Islet precursor cell (in vitro differentiated cells): ENCODE measurements at places on chromosomes 1 and 21.

DNA sequence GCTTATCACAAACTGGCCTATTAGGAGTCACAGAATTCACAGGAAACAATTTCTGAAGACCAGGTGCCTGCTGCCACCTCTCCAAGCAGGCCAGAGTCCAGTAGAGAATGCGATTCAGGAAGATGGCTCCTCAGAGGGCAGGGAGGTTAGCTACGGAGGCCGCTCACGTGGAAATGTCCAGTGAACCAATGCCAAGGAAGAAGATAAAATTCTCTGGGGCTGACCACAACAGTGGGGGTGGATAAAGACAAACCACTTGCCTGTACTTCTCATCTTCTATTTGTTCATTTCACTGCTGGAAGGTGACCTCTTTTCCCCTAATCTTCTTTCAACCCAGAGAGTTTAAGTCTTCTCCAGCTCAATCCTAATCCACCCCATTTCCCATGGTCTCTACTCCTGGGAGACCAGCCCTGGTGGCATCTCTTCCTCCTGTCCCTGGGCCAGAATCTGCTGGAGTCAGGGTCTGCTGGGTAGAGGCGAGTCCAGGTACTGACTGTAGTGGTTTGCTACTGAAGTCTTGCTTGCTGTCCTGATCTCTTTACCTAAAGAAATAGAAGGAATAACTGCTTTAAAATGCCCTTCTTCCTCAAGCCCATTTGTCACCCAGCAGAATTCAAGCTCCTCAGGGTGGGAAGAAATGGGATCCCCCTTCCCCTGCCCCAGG is 3.2 kb downstream of the PSRC1 start:
- DNase-seq, result no peak

DNA sequence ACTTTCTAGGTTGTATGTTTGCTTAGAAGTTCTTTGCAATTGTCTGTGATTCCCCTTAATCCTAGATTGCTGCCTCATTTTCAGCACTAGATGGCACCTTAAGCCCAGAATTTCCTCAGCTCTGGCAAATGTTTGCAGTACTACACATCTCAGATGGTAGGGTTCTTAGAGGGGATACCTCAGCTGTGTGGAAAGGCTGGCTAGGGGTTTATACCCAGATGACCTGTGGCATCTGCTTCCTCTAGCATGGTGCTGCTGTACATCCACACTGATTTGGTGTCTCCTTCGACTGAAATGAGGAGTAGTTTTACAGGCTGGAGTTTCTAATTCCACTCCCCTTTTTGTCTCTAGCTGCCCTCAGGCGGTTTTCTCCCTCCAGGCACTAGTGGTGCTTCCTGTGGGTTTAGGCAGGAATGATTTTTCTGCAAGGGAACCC is 23.5 kb downstream of the ASB17 start:
- DNase-seq, result peak; percentile 65

- peak; percentile 80 for DNase-seq
Observed at GRCh38 chr1:924656-925560, 1.2 kb downstream of the SAMD11 start.

DNA sequence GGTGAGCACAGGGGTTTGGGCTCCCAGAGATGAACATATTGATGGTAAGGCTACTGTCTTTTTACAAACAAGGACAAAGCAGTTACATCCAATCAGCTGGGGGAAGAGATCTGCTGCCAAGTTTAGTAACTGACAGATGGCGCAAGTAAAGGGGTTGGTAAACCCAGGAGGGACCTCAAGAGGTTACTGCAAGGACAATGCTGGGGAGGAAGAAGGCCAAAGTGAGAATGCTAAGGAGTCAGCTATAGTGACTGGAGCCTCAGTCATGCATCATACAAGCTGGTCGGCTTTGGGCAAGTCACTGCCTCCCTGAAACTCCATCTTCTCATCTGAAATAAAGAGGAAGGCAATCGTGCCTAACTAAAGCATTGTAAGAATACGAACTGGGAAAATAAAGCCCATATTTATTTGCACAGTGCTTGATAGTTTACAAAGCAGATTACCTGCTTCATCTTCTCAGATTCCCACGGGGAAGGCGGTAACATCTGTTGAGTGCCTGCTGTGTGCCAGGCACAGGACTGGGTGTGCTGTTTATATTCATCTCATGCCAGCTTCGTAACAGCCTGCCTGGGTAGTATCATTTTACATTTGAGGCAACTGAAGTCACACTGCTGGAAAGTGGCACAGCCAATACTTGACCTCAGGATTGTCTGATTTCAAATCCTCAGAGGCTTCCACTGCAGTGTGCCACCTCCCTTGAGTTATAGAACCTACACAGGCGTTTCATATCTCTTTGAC is 114.8 kb downstream of the BEND5 start:
- DNase-seq, result no peak

DNA sequence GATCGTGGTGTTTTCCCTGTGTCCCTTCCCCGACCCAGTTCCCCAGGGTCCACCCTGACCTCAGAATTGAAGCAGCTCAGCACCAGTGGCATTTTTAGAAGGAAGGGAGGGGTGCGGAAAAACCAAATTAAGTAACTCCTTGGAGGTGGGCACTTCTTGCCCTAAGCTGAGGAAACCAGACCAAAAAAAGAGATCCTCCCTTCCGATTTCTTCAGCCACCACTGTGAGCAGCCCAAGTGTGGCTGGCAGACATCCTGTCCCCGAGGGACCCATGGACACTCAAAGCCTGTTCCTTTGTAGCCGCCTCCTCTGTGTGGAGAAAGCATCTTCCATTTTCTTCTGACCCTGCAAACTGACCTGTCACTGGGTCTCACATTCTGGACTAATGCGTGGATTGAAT is 31.3 kb downstream of the KIRREL1 start:
- DNase-seq, result no peak

DNA sequence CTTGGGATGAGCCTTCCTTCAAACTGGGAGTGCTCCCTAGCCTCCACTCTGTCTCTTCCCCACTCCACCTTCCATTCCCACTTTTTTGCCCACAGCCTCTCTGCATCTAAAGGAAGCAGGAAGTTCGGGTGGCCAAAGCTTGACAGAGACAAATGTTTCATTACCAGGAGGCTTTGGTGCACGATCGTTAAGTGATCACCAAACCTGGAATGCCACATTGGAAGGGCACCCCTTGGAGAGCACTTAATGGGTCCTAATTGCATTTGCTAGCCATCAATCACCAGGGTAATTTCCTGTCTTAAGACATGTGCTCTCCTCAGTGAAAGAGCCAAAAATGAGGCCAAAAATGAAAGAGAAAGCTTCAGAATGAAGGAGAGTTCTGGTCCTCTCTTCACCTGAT is 206.5 kb downstream of the TNR start:
- DNase-seq, result no peak

DNA sequence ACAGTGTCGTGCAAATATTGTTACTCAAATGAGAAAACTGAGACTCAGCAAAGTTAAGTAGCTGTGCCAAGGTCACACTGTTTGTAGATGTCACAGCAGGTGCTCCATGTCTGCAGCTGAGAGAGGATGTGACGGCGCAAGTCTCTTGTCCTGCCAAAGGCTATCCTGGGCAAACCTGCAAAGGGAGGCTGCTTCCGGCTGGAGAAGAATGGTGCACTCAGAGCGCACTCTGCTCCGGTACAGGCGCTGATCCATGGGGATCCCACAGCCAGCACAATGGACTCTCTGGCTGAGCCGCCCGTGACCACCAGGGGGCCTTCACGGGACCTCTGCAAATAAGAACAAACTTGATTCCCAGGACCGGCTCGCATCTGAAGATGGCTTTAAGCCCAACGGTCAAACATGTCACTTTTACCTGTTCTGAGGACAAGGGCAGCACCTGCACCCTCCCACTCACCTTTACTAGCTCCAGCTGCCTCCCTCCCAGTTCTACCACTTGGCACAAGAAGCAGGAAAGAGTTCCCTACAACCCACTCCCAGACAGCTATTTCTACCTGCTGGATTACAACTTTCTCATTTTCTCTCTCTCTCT is 21.9 kb downstream of the RD3 start:
- DNase-seq, result peak; percentile 95

DNA sequence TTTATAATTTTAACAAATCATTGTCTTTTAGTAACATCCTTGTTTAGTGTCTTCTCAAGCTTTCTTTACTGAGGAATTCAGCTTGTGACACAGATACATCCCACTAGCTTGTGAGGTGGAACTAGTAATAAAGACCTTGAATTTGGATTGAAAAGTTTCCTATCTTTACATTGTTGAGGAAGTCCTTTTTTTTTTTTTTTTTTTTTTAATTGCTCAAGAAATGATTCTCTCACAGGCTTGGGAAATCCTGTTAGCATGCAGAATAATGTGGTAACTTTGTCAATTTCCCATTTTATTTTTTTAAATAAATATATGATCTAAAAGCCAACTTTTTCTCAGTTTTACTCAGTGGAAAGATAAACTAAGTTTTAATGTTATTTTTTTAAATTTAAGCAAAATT is 15.8 kb downstream of the DENND2D start:
- DNase-seq, result no peak

GRCh38 chr1:171963762-171964161 is 122.5 kb downstream of the DNM3 start:
- DNase-seq, result no peak

- DNase-seq, result peak; percentile 51
Observed at GRCh38 chr21:38914528-38915293, 109.0 kb downstream of the ETS2 start.

DNA sequence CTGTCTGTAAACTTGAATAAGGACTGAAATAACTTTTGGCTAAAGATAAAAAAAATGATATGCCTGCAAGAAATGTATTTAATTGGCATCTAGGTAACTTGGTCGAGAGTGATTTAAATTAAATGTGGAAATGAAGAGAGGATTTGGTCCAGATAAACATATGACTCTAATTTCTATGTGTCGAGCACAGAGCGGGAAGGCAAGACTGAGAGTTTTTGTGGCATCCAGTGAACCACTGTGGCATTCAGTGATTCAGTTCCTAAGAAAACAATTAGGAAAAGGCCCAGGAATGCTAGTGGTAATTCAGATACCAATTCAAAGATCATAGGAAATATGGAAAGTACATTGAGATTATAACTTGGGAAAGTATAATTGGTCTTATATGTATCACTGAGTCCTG is 39.6 kb downstream of the PDE4B start:
- no peak for DNase-seq

DNA sequence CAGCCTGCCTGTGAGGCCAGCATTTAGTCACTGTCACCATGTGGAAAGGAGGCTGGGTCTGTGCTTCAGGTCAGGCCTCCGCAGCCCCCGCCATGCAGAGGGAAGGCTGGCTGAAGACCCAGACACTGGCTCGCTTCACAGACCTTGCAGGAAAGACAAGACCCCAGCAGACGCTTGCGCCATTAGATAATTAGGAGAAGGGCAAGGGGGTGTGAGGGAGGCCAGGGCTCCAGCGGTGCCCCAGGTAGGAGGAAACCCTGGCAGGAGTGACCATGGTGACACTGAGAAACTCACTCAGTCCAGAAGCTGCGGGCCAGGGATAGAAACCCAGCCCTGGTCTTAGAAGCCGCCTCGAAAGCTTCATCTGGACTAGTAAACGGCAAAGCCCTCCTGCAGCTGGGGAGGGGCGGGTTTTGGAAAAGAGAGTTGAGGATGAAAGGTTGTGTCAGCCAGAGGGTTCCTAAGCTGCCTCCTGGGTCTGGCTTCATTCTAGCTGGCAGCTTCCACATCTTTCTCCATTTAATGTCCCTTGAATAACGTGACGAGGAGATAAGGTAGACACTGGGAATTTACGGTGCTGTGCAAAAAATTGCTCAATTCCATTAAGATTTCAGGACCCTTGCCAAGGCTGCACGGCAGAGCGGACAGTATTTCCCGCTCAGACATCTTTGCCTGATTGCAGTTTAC is 294.1 kb upstream of the VAMP3 start:
- no peak for DNase-seq

- DNase-seq, result no peak
Observed at GRCh38 chr1:164902491-164902890, 343.5 kb downstream of the PBX1 start.

GRCh38 chr1:199862047-199862446 is 165.5 kb upstream of the NR5A2 start:
- peak; percentile 56 for DNase-seq

DNA sequence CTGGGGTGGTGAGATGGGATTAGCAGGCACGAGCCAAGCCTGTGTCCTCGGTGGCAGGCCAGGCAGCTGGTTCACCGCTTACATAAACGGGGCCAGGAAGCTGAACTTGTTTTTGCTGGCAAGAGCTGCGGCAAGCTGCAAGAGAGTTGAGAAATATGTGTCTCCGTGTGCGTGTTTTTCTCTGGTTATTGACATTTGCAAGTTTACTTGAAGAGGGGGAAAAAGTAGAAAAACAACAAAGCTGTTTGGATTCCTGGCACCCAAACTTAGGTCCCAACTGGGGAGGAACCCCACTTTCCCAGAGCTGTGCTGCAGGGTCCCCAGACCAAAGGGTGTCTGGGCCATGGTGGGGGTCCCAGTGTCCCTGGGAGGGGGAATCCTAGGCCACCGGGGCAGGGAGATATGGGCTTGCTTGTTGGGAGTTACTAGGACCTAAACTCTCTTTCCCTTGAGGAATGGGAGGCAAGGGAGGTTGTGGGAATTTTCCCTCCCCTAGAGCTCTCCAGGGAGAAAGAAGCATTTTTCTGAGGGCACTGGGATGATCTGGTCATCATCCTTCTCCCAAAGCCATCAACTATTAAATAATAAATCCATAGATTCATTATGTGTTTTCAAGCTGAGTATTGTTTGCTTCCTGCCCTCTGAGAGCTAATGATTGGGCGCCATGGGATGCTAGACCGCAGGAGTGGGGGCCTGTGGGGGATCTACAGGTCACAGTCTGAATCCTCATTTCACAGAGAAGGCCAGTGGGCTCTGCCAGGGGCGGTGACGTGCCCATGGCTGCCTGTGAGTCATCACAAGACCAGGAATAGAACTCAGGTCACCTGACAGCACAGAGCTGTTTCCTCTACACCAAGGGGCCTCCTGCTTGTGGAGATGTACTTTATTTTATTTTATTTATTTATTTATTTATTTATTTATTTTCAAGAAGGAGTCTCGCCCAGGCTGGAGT is 14.8 kb downstream of the IL6R start:
- DNase-seq, result no peak

DNA sequence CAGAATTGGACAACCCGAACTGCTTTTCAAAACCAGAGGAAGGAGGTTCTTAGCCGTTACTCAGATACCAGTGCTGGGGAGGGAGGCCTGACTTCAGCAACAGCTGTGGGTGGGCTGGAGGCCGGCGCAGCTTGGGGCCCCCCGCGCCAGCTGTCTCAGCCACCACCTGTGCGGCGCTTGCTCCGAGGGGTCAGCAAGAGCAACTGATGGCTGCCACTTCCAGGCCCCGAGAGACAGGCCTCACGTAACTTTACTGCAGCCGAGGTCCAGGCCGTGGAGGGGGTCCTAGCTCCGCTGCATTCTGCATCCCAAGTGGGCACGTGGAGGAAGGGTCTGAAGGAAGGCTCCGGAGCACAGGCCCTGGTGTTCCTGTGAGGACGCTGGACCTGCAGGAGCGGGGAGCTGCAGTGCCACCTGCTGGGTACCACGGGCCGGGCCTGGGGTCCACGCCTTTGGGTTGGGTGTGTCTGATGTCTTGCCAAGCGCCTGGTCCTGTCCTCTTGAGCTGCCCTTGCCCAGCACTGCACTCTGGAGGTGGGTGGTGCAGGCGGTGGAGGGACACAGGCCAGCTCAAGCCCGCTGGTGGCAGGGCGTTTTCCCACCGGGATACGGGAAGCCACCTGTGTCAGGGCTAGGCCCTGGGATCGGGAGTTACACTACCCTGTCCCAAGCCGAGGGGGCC is 9.8 kb downstream of the THAP3 start:
- peak; percentile 85 for DNase-seq
